ENCODE measurements at places on chromosomes 7 and 10.

GRCh38 chr7:149145031-149145845 is 2.0 kb upstream of the ZNF398 start:
- DNase-seq, result no peak

GRCh38 chr10:131085091-131085860 is 226.2 kb downstream of the TCERG1L start:
- no peak for DNase-seq

- no peak for DNase-seq
Observed at GRCh38 chr10:60537697-60538096, 148.0 kb upstream of the ANK3 start.

DNA sequence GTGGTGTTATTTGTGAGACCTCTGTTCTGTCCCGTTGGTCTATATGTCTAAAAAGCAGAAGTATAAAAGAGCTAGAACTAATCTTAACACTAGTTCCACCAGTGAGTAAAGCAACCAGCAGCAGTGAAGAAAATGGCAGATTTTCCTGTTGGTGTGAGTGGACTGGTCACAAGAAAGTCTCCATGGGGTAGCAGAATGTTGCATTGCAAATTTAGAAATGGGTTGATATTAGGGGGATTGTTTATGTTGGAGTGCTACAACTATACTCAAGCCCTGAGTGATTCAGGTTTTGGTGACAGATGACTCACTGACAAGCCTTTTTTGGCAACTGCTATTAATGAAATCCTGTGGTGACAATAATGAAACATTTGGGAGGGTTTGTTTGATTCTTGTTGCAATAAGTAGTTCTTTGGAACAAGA is 5.6 kb downstream of the AVL9 start:
- DNase-seq, result peak; percentile 59

GRCh38 chr10:99672884-99673283 is 13.6 kb downstream of the ENTPD7 start:
- DNase-seq, result no peak

GRCh38 chr7:118657391-118658005 is 433.0 kb downstream of the ANKRD7 start:
- no peak for DNase-seq

DNA sequence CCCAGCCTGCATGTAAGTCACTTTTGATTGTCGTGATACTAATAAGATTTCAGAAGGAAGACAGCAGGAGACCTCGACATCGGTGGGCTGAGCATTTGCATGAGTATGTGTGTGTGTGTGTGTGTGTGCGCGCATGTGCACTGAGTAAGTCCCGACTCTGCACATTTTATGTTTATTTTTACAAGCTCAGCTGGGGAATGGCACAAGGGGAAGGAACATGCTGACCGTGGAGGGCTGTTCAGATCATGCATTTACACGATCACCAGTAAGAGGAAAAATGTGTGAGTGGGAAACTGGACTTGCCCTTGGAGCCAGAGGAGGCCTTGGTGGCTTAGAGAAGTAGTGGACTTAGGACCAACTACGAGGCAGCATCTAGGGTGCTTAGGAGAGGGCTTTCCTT is 41.3 kb downstream of the IL2RA start:
- no peak for DNase-seq

- DNase-seq, result no peak
Observed at GRCh38 chr10:95394161-95394880, 103.5 kb upstream of the PDLIM1 start.

DNA sequence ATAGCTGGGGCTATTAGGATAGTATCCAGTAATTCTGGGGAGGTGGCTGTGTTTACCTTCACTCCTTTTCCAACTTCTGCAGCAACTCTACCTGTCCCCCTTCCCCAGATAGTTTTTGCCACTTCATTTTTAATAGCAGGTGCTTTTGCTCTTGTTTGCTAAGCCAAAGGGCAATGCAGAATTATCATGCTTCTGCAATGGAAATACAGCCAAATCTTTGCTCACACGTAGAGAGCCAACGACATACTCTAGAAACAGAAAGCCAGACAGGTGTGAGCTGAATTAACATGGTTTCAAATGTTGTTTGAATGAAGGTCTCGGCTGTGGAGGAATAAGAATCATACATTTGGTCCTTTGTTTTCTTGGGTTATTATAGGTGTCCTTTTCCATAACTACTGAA is 14.4 kb downstream of the PLEKHS1 start:
- DNase-seq, result no peak

GRCh38 chr7:112103246-112103645 is 103.0 kb downstream of the DOCK4 start:
- DNase-seq, result no peak

DNA sequence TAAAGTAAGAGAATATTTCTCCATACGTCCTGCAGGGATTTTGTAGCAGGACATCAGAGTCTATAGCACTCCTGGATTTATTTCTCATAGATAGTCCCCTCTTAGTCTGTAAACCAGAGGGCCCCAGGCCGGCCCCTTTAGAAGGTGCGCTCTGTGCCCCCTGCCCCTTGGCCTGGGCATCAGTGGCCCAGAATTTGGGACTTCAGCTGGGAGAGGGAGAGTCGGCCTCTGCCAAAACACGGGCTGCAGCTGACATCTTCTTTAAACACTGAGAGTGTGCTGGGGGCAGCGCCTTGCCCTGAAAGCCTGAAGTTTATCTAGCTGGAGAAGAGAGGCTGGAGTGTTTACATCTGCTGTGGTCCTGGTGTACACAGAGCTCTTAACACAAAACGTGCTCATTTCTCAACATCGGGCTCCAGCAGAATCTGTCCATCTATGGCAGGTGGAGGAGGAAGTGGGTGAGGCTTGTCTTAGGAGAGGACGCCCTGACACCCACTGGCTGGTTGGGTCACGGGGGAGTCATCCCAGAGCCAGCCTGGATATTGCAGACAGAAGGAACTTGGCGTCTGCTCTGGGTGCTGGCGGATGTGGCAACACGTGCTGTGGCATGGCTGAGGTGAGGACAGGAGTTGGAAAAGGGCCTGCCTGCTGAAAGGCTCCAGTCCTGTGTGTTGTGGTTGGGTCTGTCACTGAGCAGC is 5.0 kb upstream of the TACR2 start:
- no peak for DNase-seq

DNA sequence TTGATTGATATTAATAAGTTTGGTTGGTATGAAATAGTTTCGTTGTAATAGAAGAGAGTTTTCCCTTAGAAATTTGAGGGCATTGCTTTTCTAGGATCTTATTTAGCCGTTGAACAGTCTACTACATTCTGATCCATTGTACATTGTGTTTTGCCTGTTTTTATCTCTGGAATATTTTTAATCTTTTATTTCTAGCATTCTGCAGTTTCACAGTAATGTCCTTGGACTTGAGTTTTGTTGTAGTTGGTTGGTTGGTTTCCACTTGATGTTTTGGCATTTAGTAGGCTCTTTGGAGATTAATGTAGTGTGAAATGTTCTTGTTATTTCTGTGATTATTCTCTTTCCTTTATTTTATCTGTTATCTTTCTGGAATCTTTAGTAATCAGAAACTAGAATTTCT is 112.4 kb downstream of the CCSER2 start:
- DNase-seq, result no peak

DNA sequence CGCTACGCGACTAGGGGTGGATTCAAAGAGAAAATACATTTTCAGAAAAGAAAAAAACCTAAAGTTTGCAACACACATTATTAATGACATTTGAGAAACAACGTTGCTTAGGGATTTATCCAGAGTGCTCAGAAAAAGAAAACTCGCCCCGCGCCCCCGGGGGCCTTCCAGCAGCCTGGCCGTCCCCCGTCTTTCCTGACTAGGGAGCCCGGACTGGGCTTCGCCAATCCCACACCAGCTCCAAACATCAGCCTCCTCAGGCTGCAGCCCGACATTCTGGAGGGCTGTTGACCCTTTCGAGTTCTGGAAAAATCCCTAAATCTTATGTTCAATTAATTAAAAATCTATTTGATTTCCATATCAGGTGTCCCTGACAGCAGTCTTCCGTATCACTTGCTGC is 48.6 kb downstream of the CLEC2L start:
- no peak for DNase-seq

DNA sequence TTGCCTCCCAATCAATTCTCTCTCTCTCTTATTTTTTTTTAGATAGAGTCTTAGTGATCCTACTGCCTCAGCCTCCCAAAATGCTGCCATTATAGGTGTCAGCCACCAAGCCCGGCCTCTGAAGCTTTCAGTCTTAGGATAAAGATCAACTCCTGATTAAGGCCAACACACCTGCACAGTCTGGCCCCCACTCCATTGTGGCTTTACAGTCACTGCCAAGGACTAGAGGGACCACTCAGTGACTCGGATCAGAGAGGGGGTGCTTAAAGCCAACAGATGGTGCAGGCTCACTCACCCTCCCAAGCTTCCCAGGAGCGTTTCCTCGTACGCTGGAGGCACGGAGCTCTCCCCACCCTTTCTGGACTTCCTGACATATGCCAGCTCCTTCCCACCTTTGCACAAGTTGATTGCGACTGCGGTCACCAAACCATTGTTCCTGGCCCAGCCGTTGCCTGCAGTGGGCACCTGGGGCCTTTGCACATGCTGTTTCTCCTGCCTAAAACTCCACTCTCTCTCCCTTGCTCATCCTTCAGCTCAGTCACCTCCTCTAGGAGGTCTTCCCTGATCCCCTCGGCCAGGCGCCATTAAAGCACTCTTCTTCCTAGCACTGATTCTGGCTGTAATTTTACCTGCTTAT is 1.7 kb upstream of the CDH23 start:
- DNase-seq, result no peak

- no peak for DNase-seq
Observed at GRCh38 chr7:158849442-158849767, 7.0 kb upstream of the DYNC2I1 start.

DNA sequence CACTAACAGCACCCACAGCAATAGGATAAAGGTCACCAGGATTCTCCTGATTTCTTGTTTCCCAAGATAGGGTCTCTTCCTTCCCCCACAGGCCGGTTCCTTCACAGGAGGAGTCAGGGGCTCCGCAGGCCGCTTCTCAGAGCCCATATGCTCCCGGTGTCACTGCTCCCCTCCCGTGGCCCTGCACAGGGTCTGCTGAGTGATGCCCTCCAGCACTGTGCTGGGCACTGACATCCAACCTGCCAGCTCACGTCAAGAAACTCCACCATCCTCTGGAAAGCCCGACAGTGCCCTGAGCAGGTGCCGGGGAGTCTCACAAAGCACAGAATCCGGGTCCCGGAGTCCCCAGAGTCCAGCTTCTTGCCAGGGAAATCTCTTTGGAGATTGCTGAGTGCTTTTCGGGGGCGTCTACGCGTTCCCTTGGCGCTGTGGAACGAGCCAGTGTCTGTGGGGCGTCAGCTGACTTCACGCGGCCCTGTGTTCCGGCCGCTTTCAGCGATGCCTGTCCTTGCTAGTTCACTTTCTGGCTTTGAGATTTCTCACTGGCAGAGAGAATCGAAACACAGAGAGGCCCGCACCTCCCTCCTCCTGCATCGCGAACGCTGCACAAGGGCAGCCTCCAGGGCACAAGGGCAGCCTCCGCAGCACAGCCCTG is 567.5 kb downstream of the DNAJB6 start:
- no peak for DNase-seq

DNA sequence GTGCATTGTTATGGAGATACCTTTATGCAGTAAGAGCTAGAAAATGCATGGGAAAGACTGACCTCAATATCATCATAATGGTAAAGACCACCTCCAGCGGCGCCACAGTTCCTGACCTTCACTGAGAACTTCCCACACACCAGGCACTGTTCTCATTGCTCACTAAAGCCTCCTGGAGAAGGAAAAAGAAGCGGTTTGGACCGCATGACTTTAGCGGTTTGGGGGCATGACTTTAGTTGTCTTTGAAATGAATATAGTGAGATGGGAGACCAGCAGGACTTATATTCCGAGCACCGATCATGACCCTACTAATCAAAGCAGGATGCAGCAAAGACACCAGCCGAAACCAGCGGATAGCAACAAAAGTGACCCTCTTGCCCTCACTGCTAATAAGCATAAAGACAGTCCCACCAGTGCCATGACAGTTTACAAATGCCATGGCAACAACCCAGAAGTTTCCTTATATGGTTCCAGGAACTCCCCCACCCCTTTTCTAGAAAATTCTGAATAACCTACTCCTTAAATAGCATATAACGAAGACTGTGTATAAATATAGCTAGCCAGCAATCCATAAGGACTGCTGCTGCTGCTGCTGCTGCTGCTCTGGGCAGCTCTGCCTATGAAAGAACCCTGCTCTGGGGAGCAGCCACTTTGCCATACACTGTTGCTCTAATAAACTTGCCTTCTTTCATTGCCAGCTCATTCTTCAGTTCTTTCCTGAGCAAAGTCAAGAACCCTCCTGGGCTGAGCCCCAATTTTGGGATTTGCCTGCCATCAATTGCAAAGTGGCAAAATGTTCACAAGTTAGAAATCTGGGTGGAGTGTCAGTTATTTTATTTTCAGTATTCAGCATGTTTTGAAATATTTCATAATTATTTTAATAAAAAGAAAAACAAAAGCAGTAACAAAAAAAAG is 694.1 kb downstream of the SUGCT start:
- DNase-seq, result no peak

DNA sequence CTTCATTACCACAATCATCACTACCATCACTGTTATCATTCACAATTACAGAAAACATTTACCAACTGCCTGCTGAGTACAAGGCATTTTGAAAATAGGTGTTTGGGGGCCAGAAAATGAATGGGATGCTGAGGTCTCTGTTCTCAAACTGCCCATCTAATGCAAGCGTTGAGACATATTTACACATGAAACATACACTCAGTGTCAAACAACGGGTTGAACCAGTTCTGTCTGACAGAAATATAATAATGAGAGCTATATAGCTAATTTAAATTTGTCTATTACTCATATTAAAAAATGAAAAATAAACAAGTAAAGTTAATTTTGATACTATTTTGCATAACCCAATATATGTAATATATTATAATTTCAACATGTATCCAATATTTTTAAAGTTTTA is 303.1 kb downstream of the KCNMA1 start:
- DNase-seq, result no peak

DNA sequence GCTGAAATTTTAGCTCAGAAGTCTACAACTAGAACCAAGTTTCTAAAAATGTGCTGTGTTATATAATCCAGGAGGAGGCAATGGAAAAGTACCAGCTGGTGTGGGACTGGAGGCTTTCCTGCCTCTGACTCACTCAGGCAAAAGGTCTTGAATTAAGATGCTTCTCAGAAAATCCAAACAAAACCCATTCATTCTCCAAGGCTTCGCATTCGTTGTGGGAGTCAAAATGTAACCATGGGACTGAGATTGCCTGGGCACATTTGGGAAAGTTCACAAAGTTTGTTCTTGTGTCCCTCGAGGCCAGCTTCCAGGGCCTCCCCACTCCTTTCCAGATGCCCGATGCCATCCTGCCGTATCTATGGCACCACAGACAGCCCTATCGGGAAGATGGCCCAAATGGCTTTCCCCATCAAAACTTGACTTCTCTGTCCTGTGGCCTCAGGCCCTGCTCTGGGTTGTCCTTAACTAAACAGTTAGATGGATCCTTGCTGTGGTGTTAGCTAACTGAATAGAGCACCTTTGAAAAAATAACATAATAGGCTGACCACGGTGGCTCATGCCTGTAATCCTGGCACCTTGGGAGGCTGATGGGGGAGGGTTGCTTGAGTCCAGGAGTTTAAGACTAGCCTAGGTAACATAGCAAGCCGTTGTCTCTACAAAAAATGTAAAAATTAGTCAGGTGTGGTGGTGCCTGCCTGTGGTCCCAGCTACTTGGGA is 180.5 kb downstream of the PFKFB3 start:
- DNase-seq, result no peak

- DNase-seq, result no peak
Observed at GRCh38 chr10:96672481-96673175, 47.7 kb downstream of the PIK3AP1 start.

- no peak for DNase-seq
Observed at GRCh38 chr10:121601458-121601857, 3.2 kb upstream of the FGFR2 start.

All from EL (cell line).